ENCODE measurements at places on chromosomes 12 and 14.

GRCh38 chr12:105204916-105205315 is 31.1 kb downstream of the APPL2 start:
- H3K4me1 ChIP-seq = no peaks in the 10 kb centered on the region
- no peak overlapping the region for H3K27ac ChIP-seq
- no peaks in the 10 kb centered on the region for H3K27me3 ChIP-seq
- DNase-seq = no peak

- no peak for DNase-seq
- no peak overlapping the region for H3K4me3 ChIP-seq
- H3K4me1 ChIP-seq = no peaks in the 10 kb centered on the region
- H3K27ac ChIP-seq = no peak overlapping the region
- H3K36me3 ChIP-seq = no peaks in the 10 kb centered on the region
- H3K27me3 ChIP-seq = no peaks in the 10 kb centered on the region
Observed at GRCh38 chr12:42759622-42760273, 170.2 kb upstream of the PRICKLE1 start.

DNA sequence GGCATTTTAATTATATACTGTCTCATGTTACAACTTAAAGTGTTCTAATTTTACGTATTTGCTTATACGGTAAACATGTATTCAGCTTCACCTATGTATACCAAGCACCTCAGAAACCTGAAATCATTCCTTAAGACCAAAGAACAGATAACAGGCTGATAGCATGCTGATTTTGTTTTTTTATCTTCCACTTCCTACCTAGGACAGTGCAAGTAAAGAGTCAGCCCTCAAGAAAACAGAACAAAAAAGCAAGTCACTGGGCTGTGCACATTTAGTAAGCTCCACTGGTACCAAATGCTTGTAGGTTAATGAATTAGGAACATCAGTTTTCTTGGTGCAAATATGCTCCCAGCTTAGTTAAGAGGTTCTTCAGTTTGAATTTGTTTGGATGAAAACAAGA is 611.3 kb downstream of the VRK1 start:
- H3K27ac ChIP-seq = no peak overlapping the region
- no peaks in the 10 kb centered on the region for H3K4me1 ChIP-seq
- DNase-seq = no peak
- no peak overlapping the region for H3K4me3 ChIP-seq
- peaks cover 35% of the 10 kb centered on the region for H3K27me3 ChIP-seq

GRCh38 chr12:121511916-121512315 is 68.9 kb downstream of the KDM2B start:
- no peaks in the 10 kb centered on the region for H3K4me1 ChIP-seq
- no peak overlapping the region for H3K27ac ChIP-seq
- no peak overlapping the region for H3K4me3 ChIP-seq
- no peaks in the 10 kb centered on the region for H3K27me3 ChIP-seq
- DNase-seq = no peak

DNA sequence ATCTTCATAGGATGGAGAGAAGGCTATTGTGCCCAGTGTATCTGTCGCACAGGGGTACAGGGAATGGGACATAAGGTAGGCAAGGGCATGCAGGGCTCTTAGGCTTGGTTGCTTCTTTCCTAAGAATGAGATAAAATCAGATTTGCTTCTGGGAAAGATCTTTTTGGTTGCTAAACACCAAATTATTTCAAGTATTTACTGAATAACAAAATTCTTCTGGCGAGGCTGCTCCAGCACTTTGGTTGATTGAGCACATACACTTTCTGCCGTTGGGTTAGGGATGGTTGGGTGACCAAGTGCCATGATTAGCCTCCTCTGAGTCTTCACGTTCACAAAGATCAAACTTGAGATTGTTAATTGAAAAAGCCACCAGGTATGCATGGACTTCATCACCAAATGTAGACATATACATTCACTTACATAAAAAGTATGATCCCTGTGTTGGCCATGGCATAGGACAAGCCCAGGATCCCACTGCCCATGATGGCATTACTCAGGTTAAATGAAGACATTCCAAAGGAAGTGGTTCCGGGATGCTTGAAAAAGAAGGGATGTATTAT is 38.2 kb downstream of the SLC38A4 start:
- no peaks in the 10 kb centered on the region for H3K36me3 ChIP-seq
- H3K4me1 ChIP-seq = no peaks in the 10 kb centered on the region
- no peak overlapping the region for H3K4me3 ChIP-seq
- H3K27me3 ChIP-seq = no peaks in the 10 kb centered on the region
- no peak overlapping the region for H3K27ac ChIP-seq
